ENCODE measurements at places on chromosomes 7 and 10. TPM values are rescaled to one million over a fixed set of nuclear protein-coding genes. Genes with fewer than 3 reads are reported as not detected.

DNA sequence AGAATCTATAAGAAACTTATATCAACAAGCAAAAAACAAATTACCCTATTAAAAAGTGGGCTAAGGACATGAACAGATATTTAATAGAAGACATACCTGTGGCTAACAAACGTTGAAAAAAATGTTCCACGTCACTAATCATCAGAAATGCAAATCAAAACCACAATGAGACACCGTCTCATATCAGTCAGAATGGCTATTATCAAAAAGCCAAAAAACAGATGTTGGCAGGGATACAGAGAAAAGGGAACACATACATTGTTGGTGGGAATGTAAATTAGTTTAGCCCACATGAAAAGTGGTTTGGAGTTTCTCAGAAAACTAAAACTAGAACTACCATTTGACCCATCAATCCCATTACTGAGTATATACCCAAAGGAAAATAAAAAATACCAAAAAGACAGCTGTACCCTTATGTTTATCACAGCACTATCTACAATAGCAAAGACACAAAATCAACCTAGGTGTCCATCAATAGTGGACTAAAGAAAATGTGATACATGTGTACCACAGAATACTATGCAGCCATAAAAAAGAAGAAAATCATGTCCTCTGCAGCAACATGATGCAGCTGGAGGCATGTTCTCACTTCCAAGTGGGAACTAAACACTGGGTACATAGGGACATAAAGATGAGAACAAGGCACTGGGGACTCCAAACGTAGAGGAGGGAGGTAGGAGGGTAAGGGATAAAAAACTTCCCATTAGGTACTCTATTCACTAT, 83.8 kb upstream of the TMEM168 start:
- no peak for DNase-seq
- no peaks in the 10 kb centered on the region for H3K36me3 ChIP-seq
- H3K4me3 ChIP-seq = no peak overlapping the region
- H3K27ac ChIP-seq = no peak overlapping the region

DNA sequence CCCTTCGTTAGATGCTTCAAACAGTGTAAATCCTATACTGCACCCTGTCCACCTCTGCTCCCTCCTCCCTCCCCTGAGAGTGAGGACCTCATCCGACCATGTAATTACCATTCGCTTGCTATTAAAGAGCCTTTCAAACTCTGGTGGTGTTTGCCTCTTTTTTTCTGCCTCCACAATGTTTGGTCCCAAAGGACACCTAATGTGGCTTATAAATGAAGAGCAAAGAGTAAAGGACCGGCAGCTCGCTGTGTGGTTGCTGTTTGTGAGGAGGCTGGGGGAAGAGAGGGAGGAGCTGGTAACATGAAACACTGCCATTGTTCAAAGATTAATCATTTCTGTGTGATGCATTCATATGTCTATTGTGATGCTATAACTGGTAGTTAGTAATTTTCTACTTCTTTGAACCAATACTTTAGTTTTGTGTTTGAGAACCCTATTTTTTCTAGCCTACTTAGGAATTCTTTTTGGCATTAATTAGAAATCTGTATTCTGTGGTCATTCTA, 27.9 kb downstream of the MTURN start:
- no peaks in the 10 kb centered on the region for H3K36me3 ChIP-seq
- no peak overlapping the region for H3K4me3 ChIP-seq
- H3K27ac ChIP-seq = no peak overlapping the region
- H3K4me1 ChIP-seq = peaks cover 23% of the 10 kb centered on the region
- no peak for DNase-seq

DNA sequence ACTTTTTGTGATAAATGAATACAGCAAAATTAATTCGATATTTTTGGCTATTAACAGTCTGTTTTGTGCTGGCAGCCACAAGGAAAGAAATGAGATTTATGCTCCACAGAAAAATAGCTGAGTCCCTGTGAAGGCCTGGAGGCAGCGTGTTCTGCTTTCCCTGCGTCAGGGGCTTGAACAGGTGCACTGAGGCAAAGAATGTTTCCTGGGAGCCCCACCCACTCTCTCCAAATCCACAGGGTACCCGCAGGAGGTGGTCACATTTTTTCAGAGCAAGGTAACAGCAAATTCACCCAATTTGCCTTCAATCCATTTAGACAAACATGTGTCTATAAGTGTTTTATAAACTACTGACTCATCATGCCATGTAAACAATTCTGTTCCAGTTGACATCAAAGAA, 308.1 kb downstream of the TCERG1L start:
- no peaks in the 10 kb centered on the region for H3K4me1 ChIP-seq
- H3K4me3 ChIP-seq = no peak overlapping the region
- H3K27me3 ChIP-seq = no peaks in the 10 kb centered on the region
- no peak overlapping the region for H3K27ac ChIP-seq
- no peaks in the 10 kb centered on the region for H3K36me3 ChIP-seq

GRCh38 chr7:26100406-26101339, 51.3 kb upstream of the NFE2L3 start:
- H3K4me1 ChIP-seq = peaks cover 36% of the 10 kb centered on the region
- no peak overlapping the region for H3K4me3 ChIP-seq
- no peak for DNase-seq

The ASB13 gene
- 15.4 TPM for total RNA-seq

The VGF gene
- total RNA-seq = not detected

The PRSS37 gene
- not detected for total RNA-seq

The TBC1D12 gene
- 0.30 TPM for total RNA-seq

The MYL10 gene
- not detected for total RNA-seq

The FBXO24 gene
- 1.6 TPM for total RNA-seq

The HMX3 gene
- not detected for total RNA-seq
